Stimulated activated CD4-positive, alpha-beta T cell treated with anti-CD3 and anti-CD28 coated beads, Interleukin-1b, Interleukin-23, amount 100 ng/mL, for 48 hours (primary cell): ENCODE measurements at places on chromosomes 2 and 18.
A peak's percentile ranks its signal among the peaks of the same experiment; 100 is the strongest.

- DNase-seq = no peak
Measured at GRCh38 chr2:74029714-74030397, 45.1 kb downstream of the TET3 start.

GRCh38 chr2:18299423-18300212 lies 260.8 kb downstream of the RDH14 start:
- no peak for DNase-seq

- DNase-seq = no peak
Measured at GRCh38 chr2:229231328-229231868, 39.7 kb downstream of the PID1 start.

DNA sequence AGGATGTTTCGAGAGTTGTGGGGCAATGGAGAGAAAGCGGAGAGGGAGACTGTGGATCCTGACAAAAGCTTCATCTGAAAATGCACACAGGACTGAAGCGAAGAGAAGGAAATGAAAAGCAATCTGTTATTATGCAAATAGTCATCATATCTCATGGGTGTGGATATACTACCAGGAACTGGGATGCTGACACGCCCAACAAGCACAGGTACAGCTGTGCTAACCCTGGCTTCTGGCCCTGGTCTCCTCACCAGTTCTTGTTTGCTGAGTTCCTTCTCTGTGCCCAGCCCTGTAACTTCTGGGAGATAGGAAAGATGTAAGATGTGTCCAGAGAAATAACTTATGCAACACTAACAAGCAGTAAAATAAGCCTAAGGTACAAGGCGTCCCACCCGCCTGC lies 358.8 kb downstream of the CMPK2 start:
- no peak for DNase-seq

DNA sequence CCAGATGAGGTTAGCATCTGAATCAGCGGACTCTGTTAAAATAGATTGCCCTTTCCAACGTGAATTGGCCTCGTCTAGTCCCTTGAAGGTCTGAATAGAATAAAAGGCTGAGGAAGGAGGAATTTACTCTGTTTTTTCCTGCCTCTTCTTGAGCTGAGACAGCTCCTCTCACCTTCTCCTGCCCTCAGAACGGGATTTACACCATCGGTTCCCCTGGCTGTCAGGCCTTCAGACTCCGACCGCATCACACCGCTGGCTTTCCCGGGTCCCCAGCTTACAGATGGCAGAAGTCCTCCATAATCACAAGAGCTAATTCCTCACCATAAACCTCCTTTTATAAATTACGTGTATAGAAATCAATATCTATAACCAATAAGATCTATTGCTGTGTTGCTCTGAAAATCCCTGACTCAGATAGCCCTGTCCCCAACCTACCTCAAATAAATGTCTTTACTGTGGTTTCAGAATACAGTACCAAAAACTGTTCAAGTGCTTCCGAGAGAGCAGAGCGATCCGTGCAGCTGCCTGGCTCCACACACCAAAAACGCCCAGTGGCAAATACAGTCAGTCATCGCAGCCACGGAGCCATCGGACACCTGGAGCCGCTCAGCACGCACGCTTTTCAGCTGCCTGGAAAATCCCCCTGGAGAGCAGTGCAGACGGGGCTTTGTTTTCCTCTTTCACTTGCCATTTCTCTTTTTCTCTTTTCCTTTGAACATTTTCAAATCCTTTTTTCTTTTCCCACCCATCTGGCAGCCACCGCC lies 196.9 kb downstream of the NRP2 start:
- no peak for DNase-seq

- DNase-seq = no peak
Measured at GRCh38 chr2:72141881-72142451, 5.7 kb downstream of the CYP26B1 start.

- DNase-seq = peak; percentile 11
Measured at GRCh38 chr2:238684362-238685326, 163.2 kb upstream of the TWIST2 start.

DNA sequence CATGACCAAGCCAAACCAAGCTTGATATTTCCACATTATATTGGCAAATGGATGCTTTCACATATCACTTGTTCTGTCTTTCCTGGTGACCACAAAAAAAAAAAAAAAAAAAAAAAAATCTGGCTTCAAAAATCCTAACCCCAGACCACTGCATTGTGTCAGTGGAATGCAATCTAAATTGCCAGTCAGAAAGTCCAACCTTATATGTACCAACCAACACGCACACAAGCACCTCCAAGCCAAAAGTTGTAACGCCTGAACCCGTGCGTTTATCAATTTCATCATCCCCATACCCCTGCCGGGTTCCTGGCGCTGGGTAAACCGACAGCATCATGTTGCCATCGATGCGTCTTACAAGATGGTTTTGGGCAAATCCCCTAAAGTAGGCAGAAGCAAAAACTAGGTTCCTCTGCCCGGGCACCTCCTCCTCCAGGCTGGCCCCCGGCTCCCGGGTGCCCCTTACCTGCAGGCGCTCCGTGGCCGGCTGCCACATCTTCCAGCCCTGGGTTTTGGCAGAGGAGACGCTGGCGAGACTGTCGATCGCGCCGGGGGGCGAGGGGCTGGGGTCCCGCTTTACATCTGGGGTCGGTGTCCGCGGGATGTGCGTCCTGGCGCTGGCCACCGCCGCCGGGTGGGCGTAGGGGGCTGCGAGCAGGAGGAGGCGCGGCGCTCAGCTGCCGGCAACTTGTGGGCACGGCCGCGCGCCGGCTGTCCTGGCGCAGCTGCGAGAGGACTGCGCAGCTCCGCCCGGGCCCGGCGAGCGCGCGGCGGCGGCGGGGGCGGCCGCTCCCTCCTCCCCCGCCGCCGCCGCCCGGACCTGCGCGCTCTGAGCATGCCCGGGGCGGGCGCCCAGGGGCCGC lies at the start of gene PID1:
Gene PID1, minus strand, starts transcription at position 737 of the 860 bp plus-strand sequence. Its CDS starts 244 bp downstream, at position 493.
- DNase-seq = no peak

- DNase-seq = peak; percentile 24
Measured at GRCh38 chr2:241272303-241273209, 42.9 kb downstream of the HDLBP start.

DNA sequence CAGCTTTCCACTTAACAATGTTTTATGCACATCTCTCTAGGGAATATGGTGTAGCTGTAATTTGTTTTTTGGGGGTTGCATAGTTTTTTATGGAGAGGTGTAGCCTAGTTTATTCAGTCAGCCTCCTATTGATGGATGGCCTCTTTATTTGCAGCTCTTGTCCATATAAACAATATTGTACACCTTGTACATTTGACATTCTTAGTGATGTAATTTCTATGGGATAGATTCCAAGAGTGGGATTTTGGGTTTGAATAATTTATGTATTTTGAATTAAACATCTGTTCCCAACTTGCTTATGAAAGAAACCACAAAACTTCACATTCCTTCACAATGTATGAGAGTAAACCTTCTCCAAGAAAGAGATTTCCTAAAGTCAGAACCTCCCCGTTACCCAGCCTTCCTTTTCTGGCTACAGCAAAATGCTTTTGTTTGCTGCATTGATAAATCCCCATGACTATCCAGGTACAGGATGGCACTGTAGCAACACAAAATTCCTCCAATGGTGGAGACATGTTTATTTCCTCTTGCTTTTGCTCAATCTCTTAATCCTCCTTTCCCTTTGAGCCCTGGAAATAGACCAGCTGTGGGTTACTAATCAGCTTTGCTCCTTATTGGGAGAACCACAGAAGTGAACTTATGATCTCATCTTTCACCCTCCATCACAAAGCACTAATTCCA lies 58.4 kb upstream of the GALR1 start:
- no peak for DNase-seq

DNA sequence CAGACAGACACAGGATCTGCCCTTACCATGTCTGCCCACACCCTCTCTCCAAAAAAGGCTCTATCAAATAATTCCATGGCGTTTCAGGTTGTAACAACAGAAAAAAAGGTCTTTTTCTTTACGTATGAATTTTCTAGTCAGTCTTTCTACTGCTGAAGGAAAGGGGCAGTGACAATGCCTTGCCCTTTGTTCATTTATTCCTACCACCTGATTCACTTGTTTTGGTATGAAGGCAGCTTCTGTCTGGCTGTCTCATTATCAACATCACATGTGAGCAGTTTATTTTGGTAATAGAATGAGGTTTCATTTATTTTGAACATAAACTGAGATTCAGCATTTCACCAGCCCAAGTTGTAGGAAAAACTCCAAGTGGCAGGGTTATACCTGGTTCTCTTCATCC lies 94.3 kb upstream of the KLF7 start:
- no peak for DNase-seq

- no peak for DNase-seq
Measured at GRCh38 chr2:215499331-215499730, 63.5 kb upstream of the FN1 start.

GRCh38 chr2:240021488-240022104 lies 3.5 kb downstream of the NDUFA10 start:
- DNase-seq = peak; percentile 74

DNA sequence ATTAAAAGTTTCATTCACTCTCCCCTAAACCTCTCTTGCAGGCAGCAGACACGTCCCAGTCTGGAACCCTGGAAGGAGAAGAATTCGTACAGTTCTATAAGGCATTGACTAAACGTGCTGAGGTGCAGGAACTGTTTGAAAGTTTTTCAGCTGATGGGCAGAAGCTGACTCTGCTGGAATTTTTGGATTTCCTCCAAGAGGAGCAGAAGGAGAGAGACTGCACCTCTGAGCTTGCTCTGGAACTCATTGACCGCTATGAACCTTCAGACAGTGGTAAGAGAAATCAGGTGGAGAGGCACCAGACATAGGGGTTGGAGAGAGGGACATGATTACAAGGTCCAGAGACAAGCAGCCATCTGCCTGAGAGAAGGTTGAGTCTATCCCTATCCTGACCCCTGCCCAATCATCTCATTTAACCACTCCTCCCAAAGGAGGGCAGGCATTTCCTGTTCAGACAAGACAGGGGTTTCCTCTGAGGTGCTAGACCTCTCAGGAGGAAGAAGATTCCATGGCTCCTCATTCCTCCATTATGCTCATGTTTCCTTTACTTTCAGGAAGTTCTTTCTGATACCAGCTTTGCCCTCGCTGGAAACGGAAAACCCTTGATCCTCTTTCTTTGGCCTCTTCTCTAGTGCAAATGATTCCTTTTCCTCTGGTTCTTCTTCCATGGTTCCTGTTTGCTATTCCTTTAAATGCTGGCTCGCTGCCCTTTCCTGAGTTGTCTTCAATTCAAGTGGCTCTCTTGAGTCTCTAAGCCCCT lies 15.1 kb downstream of the PLCD4 start:
- no peak for DNase-seq

DNA sequence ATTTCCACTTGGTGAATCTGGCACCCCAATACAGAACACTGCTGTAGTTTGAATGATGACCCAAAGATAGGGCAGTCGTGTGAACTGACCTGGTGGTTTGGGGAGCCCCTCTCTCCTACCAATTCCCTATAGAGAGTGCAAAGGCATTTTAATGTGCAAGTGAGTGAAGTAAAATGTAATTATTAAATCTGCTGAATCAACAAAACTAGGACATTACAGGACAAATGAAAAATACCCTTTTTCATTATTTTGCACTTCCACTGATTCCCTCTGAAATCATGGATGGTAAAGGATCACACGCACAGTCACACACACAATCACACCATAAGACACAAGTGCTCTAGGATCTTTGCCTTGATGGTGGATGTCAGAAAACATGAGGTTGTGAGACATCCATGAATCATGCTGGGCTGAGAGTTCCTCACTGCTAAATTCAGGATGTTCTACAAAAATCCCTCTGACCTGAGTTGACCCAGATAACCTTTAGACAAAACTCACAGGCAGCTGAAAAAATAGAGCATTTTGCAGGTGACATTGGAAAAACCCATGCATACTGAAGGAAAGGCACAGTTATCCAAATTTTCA lies 197.4 kb downstream of the FBXO15 start:
- DNase-seq = no peak

DNA sequence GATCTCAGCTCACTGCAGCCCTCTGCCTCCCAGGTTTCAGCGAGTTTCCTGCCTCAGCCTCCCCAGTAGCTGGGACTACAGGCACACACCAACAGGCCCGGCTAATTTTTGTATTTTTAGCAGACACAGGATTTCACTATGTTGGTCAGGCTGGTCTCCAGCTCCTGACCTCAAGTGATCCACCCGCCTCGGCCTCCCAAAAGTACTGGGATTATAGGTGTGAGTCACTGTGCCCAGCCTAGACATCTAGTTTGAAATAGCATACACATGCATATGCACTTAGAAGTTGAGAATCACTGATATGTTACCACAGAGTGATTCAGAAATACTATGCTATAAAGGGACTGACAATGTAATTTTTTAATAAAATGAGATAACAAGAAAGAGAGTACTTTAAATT lies 69.8 kb upstream of the CDKL4 start:
- DNase-seq = no peak
